ENCODE measurements at places on chromosomes 4 and X.
A peak's percentile ranks its signal among the peaks of the same experiment; 100 is the strongest.

- DNase-seq: no peak
Measured at GRCh38 chr4:177374966-177375365, 65.3 kb downstream of the NEIL3 start.

- no peak for DNase-seq
Measured at GRCh38 chr4:52592287-52592686, 66.8 kb downstream of the USP46 start.

- no peak for DNase-seq
Measured at GRCh38 chr4:56698329-56698728, 17.2 kb upstream of the HOPX start.

GRCh38 chr4:168880811-168881595 is 129.1 kb downstream of the CBR4 start:
- no peak for DNase-seq

DNA sequence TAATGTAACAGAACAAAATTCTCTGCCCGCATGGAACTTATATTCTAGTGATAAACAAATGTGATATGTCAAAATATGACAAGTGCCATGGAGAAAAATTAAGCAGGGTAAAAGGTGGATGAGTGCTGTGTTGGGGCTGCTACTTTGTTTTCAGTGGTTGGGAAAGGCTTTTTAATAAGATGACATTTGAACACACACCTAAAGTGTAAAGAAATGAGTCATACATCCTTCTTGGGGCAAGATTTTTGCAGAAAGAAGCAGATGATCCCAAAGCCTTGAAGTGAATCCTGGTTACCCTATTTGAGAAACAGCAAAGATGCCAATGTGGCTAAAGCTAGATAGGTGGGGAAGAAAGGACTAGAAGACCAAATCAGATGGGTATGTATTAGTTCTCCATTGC is 564.1 kb downstream of the INPP4B start:
- DNase-seq: no peak

DNA sequence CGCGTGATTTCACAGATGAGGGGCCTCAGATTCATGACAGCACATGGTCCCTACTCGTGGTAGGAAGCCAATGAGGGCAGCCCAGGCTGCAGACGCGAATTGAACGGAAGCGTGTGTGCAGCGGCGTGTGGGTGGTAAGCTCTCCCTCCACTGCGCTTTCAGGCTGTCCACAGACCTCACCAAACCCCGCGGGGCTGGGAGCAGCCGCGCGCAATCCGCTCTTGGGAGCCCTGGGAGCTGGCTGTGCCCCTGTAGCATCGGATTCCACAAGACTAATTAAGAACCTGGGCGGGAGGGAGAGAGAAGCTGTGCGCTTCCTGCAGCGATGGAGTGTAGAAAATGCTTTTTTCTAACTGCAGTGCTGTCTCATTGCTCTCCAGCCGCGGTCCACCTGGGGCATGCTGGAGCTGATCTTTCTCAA is 134.9 kb downstream of the STOX2 start:
- DNase-seq: peak; percentile 34
